Activated CD8-positive, alpha-beta memory T cell treated with anti-CD3 and anti-CD28 coated beads, Interleukin-2, amount 50 U/mL, for 4 hours (primary cell): ENCODE measurements at places on chromosomes 4 and X.
A peak's percentile ranks its signal among the peaks of the same experiment; 100 is the strongest.

DNA sequence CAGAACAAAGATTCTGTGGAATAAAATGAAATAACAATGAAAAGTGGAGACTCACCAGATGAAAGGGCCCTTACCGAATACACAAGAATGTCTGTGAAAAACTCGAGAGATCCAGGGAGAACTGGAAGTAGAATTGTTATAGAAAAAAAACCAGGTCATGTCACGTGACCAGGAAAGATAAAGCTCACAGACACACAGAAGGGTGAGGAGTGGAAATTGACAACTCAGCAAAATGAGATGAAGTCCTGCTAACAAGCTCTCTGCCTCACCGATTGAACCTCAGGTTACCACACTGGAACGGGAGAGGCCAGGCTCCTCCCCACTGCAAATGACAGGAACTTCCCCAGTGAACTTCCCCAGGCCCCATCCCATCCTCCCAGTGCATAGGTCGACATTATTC is 1618.0 kb upstream of the PCDH10 start:
- DNase-seq = no peak

- DNase-seq = no peak
Measured at GRCh38 chrX:131609480-131609879, 65.6 kb downstream of the OR13H1 start.

GRCh38 chr4:149031399-149031798 is 589.2 kb upstream of the NR3C2 start:
- no peak for DNase-seq

DNA sequence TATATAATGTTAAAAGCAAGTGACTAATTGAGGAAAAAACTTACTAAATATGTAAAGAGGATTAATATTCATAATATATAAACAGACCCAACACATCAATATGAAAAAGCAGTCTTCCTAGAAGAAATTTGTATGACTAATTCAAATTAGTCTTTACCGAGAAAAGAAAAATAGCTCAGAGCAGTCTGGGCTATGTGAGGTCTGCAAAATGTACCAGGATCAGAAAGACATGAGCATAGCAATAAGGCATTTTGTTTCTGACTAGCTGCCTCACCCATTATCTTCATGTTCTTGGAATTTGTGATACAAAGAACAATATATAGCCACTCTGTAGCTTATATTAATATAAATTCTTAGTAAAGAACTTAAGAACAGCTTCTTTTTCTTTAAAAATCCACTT is 13.7 kb upstream of the TMPRSS11B start:
- DNase-seq = no peak

DNA sequence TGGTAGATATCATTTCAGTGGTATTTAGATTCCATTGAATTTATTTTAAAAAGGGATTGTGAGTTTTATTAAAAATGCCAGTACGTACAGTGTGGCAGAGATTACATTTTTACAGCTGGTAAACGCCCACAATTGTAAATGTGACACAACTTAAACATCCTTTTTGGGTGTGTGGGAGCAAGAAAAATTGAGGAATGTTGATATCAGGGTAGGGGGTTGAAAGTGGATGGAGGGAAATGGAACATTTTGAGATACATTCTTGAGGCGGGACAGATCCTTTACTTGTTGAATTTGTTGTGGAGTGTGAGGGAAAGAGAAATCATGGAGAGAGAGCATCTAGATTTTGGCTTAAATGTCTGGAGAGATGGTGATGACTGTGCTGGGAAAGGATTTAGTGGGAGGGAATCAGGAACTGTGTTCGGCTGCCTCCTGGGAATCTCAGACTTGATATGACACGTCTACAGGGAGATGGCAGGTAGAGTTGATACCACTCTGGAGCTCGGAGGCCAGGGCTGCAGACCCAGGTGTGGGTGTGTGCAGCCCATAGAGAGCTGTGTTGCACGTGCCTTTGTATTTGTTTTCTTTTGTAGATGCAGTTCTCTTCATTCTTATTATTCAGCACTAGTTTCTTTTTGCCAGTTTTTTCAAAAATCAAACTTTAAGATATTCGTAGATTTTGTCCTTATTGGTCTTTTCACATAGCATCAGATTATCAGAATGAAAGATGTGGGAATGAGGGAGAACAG is 10.8 kb downstream of the TMEM131L start:
- DNase-seq = no peak

DNA sequence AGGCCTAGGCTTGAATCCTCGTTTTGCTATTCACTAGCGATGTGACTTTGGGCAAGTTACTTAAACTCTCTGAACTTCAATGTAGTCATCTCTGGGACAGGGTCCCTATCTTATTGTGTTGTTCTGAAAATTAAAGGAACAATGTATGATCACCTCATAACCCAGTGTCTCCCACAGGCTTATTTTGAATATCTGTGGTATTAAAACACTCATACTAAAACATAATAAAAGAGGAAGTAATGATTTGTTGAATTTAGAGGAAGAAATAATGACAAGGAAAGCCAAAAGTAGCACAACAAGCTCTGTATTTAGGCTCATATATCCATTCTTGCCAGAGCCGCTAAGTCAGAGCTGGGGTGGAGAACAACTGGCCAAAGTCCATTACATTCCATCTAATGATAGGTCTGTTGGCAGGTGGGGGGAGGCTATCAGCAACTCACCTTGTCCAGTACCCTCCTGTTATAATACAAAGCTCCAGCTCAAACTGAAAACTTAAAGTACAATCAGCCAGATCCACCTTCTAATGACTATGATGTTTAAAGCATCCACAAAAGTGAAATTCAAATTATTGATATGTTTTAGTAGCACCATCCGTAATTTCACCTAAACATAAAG is 64.5 kb upstream of the LSM6 start:
- DNase-seq = no peak

DNA sequence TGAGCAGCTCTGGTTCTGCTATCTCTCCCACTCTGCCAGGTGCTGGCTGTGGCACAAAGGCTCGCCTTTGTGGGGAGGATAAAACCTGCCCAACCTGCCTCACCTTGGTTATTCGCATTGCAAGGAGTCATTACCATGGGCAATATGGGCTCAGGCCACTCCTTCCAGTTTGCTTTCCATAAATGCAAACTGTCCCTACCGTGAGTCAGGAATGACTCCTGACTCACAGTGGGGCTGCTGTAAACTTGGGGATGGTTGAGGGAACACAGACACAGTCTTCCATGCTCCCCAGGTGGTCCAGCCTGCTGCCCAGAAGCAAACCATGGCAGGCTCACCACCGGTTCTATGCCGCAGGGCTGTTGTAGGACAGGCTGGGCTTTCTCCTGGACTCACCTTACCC is 36.1 kb downstream of the COQ2 start:
- no peak for DNase-seq

DNA sequence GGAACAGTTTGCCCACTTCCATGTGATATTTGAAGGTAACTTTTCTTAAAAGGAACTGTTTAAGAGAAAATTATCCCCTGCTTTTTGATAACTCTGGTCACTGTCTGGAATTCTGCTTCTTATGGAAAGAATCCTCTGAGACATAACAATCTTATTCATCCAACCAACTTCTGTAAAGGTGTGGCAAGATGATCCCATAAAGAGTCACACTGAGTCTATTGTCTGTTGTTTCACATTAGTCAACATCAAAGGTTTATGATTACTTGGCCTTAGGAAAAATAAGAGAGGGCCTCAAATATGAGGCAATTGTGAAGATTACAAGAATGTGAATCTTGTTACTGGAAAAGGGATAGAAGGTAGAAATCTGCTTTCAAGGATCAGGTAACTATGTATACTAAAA is 88.0 kb upstream of the MAGEB18 start:
- no peak for DNase-seq

- DNase-seq = no peak
Measured at GRCh38 chrX:150602743-150603142, 34.3 kb downstream of the MTM1 start.

DNA sequence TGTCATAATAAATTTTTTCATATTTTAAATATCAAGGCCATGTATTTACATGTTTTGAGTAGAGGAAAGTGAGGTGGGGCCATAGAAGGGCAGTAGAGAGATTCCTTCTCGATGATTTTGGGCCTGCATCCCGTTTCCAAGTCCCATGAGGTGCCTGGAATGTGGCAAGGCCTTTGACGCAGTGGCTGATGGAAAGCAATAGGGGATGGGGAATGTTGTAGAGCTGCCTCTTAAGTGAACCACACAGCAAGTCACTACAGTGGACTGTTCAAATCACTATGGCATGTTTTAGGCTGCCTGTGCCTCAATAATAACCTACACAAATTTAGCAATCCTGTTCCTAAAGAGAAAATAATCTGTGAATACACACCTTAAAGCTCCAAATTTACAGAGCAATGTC is 48.3 kb downstream of the ANXA5 start:
- no peak for DNase-seq

DNA sequence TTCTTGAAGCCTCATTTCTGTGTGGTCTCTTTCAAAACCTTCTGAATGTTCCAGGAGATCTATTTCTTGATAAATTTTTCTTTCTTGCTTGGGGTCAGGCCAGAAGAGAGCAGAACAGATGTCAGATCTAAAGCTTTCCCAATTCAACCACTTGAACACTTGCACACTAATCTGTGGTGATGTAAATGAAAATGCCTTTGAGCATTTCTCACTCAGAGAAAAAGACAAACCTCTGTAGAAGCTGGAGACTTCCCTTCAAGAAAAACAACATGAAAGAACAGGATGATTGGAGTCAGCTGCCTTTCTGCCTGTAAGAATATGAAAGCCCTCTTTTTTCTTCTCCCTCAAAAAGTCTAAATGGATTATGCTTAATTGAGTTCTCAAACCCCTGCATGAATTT is 11.2 kb downstream of the IGFBP7 start:
- no peak for DNase-seq

DNA sequence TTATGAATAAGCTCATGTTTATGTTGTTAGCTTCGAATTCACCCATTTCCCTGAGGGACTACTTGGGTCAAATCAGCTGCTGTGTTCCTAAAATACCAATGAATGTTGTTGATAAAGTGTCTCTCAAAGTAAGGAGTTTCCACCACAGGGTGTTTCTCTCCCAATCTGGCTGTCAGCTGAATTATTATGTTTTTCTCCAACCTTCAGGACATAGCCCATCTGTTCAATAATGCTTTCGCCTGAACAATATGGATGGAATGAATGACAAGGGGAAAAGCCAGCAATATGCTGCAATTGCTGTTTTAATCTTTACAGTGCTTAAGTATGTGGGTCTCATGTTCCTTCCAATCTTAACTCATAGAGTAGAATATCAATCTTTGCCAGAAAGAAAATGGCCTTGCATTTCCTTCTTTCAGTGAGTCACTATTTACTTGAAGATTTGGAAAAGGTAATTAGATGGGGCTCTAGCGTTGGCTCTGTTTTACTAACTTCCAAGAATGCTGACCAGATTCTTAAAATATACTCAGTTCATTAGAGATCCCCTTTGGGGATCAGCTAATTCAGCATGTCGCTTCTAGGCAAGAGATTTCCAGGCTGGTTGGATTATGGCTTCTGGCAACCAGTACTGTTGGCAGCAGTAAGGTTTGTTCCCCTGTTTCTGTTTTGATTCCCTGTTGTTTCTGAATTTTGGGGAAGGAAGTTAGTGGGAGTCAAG is 410.5 kb downstream of the PPP3CA start:
- no peak for DNase-seq

GRCh38 chrX:24494647-24495075 is 29.6 kb downstream of the PDK3 start:
- DNase-seq = no peak

- no peak for DNase-seq
Measured at GRCh38 chrX:47158131-47158530, 13.1 kb downstream of the RBM10 start.

DNA sequence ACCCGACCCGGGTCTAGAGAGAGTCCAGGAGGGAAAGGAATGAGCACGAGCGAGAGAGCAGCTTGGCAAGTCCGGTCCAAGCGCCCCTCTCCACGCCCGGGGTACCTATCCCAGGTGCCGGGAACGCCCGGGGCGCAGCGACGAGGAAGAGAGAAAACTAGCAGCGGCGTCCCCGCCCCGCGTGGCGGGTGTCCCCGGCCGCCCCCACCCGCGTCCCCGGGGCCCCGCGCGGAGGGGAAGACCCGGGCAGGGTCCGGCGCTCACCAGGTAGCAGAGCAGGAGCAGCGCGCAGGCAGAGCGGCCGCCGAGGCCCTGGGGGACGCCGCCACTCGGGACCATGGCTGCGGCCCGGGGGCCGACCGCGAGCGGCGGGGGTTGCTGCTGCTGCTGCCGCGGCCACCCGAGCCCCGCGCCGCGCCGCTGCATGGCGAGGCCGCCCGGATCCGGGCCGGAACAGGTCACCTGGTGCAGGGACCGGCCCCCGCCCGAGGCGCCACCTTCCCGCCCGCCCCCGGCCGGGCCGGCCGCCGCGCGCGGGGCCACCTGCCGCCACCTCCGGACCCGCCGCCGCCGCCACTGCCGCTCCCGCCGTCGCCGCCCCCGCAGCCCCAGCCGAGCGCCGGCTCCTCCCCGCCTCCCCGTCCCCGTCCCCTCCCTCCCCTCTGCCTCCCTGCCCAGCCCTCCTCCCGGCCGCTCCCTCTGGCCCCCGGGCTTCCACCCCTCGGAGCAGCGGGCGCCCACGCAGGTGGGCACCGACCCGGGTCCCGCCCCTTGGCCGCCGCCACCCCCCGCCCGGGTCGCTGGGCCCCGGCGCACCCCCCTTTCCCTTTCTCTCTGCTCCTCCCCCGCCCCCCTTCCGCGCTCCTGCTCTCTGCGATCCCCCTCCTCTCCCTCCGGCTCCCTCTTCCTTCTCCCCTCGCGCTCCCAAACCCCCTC is at the start of gene SEL1L3:
Gene SEL1L3 (minus strand): TSS at position 578 of the 936 bp plus-strand sequence. CDS start 152 bp downstream, at position 426.
- DNase-seq = peak; percentile 61

DNA sequence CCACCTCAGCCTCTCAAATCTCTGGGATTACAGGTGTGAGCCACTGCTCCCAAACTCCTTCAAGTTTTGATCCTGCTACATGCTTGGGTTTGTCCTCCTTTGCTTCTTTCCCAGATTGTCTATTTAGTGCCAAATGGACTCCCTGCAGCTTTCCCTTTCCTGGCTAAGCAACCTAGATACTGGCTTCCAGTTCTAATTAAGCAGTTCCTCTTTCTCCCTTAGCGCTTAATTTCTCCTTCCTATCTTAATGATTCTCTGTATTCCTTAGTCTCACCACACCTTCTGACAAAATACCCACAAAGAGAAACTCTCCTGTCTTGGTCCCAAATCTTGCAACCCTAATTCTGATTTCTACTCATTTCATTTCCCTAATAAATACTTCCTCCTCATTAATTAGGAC is 7.8 kb downstream of the RXFP1 start:
- no peak for DNase-seq

DNA sequence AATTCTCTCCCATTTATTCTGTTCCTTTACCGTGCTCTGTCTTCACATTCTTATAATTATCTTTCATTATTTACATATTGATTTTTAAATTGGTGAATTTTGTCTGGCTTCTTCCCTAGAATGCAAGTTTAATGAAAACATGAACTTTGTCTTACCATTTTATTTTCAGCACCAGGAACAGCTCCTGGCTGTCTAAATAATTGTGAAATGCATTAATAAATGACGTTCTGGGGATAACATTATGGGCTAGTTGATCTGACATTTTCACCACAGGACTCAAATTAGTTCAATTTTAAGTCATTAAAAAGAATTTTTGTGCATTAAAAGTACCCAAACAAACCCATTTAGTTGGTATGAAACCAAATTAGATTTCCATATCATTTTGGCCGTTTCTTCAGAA is 97.5 kb downstream of the KCTD8 start:
- DNase-seq = no peak
